ENCODE measurements at places on chromosomes 2 and 18.
A peak's percentile ranks its signal among the peaks of the same experiment; 100 is the strongest.

- DNase-seq: no peak
Observed at GRCh38 chr2:206983161-206983859, 44.0 kb downstream of the CPO start.

DNA sequence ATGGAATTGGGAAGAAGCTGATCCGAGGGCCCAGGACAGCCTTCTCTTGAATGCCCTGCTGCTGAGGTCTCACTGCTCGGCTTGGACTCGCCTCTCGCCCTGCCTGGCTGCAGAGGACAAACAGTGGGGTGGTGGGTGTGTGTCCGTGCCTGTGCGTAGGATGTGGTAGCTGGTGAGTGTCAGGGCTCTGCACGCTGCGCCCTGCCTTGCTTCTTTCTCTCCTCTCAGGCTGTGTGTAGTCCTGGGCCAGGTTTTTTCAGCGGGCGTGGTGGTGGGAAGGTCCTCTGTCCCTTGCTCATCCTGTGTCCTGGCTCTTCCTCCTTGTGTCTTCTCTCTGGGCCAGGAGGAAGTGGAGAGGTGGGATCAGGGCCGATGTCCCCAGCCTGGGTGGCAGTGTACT, 44.8 kb downstream of the RRM2 start:
- DNase-seq: no peak

DNA sequence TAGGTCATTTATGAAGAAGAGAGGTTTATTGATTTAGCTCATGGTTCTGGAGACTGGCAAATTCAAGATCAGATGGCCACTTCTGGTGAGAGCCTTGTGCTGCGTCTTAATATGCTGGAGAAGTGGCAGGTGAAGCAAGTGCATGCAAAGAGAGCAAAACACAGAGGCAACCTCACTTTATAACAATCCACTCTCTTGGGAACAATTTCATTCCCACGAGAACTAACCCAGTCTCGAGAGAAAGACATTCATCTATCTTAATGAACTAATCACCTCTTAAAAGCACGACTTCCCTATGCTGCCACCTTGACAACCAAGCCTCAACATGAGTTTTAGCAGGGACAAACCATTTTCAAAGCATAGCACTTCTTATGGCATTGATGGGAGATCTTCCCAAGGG, 186.5 kb upstream of the RASGRP3 start:
- no peak for DNase-seq

DNA sequence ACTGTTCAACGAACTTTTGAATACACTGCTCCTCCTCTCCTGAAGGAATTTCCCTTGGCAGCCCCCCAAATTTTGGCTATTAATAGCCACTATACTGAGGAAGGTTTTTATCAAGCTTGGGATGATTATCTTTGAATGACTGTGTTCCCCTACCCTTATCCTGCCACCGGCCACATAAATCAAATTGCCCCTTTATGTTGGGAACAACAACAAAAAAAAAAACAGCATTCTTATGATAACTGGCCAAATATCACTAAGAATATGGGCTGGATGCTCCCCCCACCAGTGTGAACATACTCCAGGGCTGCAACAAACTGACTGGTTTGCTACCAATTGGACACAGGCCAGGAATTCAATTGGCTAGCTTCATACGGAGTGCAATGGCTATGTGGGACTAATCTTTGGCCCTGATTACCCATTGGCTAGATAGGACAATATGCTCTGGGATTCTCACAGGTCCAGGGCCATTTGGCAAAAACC, 20.6 kb downstream of the DUSP11 start:
- DNase-seq: no peak

- no peak for DNase-seq
Observed at GRCh38 chr2:235024931-235025773, 73.3 kb downstream of the SH3BP4 start.

DNA sequence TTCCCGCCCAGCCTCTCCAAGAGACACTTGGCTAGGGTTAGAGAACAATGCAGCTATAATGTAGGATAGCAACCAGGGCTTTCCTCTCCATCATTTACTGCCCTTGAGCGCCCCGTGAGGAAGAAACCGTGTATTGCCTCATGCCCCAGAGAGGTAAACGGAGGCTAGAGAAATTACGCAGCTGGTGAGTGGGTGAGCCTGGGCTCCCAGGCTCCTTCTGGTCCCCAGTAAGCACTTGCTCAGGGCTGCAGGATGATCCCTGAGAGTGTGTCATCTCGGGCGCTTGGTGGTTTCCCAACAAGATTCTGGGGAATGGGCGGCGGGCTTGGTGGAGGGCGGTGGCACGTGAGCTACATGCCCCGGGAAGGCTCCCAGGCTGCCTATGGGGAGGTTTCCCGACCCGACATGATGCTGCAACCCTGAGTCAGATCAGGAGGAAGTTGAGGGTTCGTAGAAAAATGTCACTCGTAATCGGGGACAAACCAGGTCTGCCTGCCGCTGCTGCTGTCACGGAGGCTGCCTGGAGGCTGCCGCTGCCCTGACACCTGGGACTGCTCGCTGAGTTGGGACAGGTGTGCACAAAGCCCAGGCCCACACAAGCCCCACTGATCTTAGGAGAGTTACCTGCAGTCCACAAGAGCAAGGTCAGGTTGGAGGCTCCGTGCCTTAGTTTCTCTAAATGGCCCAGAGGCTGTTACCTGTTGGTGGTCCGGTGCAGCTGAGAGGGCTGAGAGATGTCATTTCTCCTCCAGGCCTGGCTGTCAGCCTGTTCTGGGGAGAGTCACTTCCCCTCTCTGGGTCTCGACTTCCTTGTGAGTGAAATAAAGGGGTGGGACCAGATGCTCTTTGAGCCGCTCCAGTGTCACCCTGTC, at the start of gene GPR55:
GPR55 (minus strand) TSS at position 773 of the 872 bp plus-strand sequence. CDS start 14,280 bp downstream, outside the sequence.
- DNase-seq: peak; percentile 40
